ENCODE measurements at places on chromosomes 6 and 20. TPM values are rescaled to one million over a fixed set of nuclear protein-coding genes. Genes with fewer than 3 reads are reported as not detected.

Gene WFDC5
- total RNA-seq: 1.6 TPM

Gene LY86
- total RNA-seq: 20.2 TPM

Gene FNDC1
- 0.44 TPM for total RNA-seq

Gene ZNF334
- 4.7 TPM for total RNA-seq

Gene OR2J2
- total RNA-seq: not detected
